A549 treated with ZK216348 at 1 μM for 4 hours (cell line): ENCODE measurements at places on chromosomes 7 and 10. TPM values are rescaled to one million over a fixed set of nuclear protein-coding genes. Genes with fewer than 3 reads are reported as not detected.

Gene FAM20C
- total RNA-seq, result 29.5 to 48.7 TPM (median 45.5 TPM) in 5 replicates

Gene RPS24
- total RNA-seq, result 2,786 to 5,307 TPM (median 3,084 TPM) in 5 replicates

Gene C1GALT1
- 26.6 to 34.3 TPM (median 31.8 TPM) in 5 replicates for total RNA-seq

Gene LRRD1
- not detected in 5 replicates for total RNA-seq

Gene MSS51
- total RNA-seq, result 0.40 to 0.65 TPM (median 0.62 TPM) in 5 replicates

Gene MMD2
- total RNA-seq, result not detected in 5 replicates

Gene CAV2
- 152 to 218 TPM (median 182 TPM) in 5 replicates for total RNA-seq

Gene SAMD9
- total RNA-seq, result 2.6 to 6.5 TPM (median 5.3 TPM) in 5 replicates

Gene HOXA4
- total RNA-seq, result 1.5 to 2.6 TPM (median 2.2 TPM) in 5 replicates

Gene RBM20
- total RNA-seq, result 1.6 to 2.7 TPM (median 2.4 TPM) in 5 replicates

Gene C7orf33
- not detected in 5 replicates for total RNA-seq

Gene TEX47
- total RNA-seq, result not detected in 5 replicates

Gene SPDYE8
- total RNA-seq, result not detected in 5 replicates

Gene FAM131B
- 0.20 to 0.62 TPM (median 0.46 TPM) in 5 replicates for total RNA-seq

Gene HPS6
- 20.8 to 41.6 TPM (median 35.3 TPM) in 5 replicates for total RNA-seq

Gene GBX1
- total RNA-seq, result 0.23 TPM in 1 of 5 replicates, not detected in the others

Gene GIMAP2
- total RNA-seq, result not detected in 5 replicates

Gene CCDC146
- 0.46 to 0.80 TPM (median 0.73 TPM) in 5 replicates for total RNA-seq

Gene SYCE1
- not detected in 5 replicates for total RNA-seq

Gene PRKCQ
- 3.9 to 4.8 TPM (median 4.3 TPM) in 5 replicates for total RNA-seq

Gene ADIRF
- not detected in 5 replicates for total RNA-seq

Gene NEUROG3
- total RNA-seq, result not detected in 5 replicates

Gene CLDN3
- total RNA-seq, result 0.58 to 4.4 TPM (median 3.2 TPM) in 5 replicates

Gene TMEM176B
- not detected in 5 replicates for total RNA-seq

Gene RASSF4
- total RNA-seq, result 1.8 to 3.0 TPM (median 1.9 TPM) in 5 replicates
